ENCODE measurements at places on chromosomes 6 and 20. TPM values are rescaled to one million over a fixed set of nuclear protein-coding genes. Genes with fewer than 3 reads are reported as not detected.
A peak's percentile ranks its signal among the peaks of the same experiment; 100 is the strongest.

- DNase-seq: no peak
Measured at GRCh38 chr20:19304886-19305415, 92.5 kb downstream of the SLC24A3 start.

DNA sequence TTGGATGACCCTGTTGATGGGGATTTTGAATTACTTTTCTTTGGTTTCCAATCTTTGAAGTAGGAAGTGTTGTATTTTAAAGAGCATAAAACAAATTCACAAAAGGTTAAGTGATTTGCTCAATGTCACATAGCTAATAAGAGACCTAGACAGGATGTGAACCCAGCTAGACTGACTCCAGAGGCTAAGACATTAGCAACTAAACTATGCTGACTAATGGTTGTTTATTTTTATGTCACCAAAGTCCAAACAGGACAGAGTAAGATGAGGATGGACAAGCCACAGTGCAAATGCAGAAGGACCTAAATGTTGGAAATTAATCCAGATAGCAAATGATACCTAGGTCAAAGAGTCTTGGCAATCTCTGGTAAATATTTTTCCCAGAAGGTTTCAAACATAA lies 38.0 kb downstream of the OGFRL1 start:
- no peak for DNase-seq

DNA sequence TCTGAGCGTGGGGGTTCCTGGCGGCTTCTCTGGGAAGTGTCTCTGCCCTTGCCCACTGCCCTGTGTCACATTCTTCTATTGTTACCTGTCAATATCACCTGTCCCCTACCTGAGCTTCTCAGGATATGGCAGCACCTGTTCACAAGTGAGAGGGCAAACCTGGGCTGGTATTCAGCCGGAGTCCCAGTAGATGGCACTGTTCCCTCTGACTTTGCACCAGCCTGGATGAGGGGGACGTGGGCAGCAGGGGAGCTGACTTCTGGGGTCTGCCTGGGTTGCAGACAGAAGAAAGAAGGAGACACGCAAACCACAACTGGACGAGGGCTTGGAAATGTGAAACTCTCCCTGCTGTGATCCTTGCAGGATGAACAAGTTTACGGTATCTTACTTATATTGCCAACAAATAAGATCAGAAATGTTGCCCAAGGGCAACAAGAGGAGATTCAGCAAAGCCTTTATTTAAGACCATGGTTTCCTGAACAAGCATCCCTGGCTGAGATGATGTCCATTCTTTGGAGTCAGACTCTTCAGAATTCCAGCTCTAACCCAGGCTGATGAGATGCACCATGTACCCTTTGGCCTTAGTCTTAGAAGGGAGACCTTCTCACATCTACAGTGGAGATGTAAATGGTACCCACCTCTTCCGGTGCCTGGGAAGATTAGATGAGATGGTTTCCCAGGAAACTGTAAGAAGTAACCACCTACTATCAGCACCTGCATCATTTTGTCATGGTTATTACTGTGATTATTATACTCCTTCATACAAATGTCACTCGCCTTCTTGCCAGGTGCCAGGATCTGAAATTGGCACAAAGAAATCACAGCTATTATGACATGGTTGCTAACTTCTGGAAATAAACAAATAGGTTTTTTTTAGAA lies 400.0 kb upstream of the CDH4 start:
- no peak for DNase-seq

DNA sequence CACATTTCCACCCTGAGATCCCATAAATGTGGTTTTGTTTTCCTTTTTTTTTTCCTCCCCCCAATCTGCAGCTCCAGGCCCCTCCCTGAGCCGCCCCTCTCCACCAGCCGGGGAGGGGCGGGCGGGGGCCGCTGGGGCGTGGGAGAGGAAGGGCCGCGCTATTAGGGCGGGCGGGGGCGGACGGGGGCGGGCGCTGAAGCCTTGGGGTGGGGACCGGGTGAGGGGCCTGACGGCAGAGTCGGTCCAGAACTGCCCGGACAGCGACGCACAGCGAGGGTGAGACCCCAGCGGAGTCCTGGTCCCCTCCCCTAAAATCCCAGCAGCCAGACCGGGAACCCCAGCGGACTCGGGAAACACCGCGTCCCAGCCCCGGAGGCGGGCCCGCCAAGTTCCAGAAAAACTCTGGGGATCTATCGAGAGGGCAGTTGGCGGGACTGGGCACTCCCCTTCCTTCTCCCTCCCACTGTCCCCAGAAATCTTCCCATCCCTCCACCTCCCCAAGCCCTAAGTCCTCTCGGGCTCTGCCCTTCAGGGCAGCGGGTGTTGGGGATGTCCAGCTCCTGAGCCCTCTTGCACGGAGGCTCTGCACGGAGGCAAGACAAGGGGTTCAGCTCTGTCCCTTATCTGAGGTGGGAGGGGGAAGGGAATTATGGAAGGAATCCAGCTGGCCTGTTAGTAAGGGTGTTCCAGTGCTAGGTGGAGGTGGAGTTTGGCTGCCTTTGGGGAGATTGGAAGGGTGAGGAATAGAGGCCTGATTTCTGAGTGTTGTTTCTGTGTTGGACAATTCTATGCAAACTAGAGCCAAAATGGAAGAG lies at the start of gene PRICKLE4:
Gene PRICKLE4, plus strand, starts transcription at position 232 of the 815 bp plus-strand sequence. CDS start 2,692 bp downstream, outside the sequence.
- DNase-seq: peak; percentile 83

- peak; percentile 97 for DNase-seq
Measured at GRCh38 chr6:44245912-44246662, 814 bp upstream of the HSP90AB1 start.

- DNase-seq: no peak
Measured at GRCh38 chr6:161365633-161366032, 91.8 kb upstream of the AGPAT4 start.

DNA sequence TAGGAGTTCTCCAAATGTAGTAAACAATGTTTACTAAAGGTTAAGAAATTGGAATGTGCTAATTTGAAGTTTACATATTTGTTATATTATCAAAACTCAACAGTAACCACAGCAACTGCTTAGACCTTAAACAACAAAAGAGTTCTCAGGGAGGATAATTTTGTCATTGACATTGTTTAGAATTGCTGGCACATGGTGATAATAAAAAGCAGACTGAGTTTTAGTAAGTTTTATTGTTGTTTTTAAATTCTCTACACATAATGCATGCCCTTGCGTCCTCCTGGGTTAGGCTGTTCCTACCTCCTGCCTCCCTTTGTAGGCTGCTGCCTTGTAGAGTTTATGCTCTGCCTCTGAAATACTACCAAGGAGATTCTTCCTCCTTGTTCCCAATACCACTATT lies 28.7 kb downstream of the LAMA4 start:
- no peak for DNase-seq

- peak; percentile 62 for DNase-seq
Measured at GRCh38 chr20:39910536-39910935, 778.5 kb downstream of the MAFB start.

Gene VSX1
- total RNA-seq: not detected

Gene RAE1
- total RNA-seq: 15.1 TPM

Gene HLA-DRA
- 83.4 TPM for total RNA-seq

Gene STAU1
- 58.5 TPM for total RNA-seq
